ENCODE measurements at places on chromosomes 16 and 17.

GRCh38 chr16:29306943-29307597 lies 99.4 kb downstream of the NPIPB11 start:
- DNase-seq = no peak

GRCh38 chr17:53896047-53896446 lies 73.3 kb downstream of the KIF2B start:
- no peak for DNase-seq

- no peak for DNase-seq
Measured at GRCh38 chr17:15900871-15901270, 44.1 kb upstream of the ADORA2B start.

GRCh38 chr16:25009822-25010221 lies 5.3 kb downstream of the ARHGAP17 start:
- DNase-seq = no peak

- no peak for DNase-seq
Measured at GRCh38 chr16:56354746-56355145, 70.6 kb downstream of the AMFR start.

DNA sequence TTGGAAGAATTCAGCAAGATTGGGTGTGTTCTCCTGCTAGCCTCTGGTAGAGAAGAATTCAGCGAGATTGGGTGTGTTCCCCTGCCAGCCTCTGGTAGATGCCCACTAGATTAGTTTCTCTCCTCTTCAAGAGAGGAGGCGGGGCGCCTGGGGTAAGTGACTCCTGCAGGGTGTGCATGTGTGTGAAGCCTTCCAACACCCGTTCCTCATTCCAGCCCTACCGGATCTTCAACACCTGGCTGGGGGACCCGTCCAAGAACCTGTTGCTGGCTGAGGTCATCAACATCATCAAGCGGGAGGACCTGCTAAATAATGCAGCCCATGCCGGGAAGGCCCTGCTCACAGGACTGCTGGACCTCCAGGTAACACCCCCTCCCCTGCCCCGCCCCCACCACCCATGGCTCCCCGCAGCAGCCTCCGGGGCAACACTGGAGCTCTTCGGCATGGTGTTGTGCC lies 21.3 kb downstream of the TMEM186 start:
- no peak for DNase-seq

DNA sequence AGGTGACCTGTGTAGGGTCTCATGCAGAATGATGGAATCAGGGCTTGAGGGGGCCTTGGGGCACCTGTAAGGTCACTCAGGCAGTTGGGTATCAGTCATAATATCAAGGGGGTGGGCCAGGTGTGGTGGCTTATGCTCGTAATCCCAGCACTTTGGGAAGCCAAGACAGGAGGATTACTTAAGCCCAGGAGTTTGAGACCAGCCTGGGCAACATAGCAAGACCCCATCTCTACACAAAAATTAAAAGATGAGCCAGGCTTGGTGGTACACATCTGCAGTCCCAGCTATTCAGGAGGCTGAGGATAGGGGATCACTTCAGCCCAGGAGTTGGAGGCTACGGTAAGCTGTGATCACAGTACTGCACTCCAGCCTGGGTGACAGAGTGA lies 7.5 kb downstream of the ERN2 start:
- DNase-seq = no peak

DNA sequence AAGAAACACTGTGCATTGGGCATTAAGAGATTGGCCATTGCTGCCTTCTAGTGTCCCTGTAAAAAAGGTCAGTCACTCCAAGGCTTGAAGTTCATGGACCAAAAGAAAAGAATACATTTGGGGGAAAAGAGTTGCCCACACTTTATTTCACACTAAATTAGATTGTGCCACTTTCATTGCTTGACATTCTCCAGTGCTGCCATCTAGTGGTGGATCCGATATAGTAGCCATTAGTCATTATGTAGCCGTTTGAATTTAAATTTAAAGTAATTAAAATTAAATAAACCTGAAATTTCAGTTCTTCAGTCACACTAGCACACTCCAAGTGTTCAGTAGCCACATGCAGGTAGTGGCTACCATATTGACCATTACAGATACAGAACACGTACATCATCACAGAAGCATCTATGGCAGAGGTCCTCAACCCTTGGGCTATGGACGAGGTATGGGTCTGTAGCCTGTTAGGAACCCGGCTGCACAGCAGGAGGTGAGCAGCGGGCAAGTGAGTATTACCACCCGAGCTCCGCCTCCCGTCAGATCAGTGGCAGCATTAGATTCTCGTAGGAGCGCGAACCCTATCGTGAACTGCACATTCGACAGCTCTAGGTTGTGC lies 21.9 kb upstream of the CDH5 start:
- no peak for DNase-seq

DNA sequence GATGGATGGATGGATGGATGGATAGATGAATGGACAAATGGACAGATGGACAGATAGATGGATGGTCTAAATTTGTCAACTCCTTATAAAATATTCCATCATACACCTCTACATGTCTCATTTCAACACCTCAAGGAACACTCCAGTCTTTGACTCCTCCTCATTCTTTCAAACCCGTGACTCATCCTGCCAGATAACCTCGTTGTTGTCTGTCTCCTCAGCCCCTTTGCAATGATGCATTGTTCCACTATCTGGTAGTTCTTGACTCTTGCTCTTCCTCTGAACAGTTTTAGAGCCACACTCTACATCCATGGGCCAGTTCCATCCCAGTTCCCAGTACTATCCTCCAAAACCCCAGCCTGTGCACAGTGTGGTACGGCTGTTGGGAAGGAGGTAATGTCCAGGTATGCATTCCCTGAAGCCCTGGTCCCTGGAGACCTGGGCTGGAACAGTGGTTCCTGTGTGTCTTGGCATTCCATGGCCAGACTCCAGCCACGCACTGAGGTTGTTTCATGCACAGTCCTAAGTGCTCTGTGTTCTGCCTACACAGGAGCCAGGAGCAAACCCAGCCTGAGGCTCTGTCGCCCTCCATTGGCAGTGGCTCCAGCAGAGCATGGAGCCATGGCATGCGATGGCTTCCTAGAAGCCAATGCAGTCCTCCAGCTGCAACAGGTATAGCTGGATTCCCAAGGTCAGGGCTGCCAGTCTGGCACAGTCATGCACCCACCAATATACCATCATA lies 105.7 kb downstream of the C17orf67 start:
- DNase-seq = no peak

DNA sequence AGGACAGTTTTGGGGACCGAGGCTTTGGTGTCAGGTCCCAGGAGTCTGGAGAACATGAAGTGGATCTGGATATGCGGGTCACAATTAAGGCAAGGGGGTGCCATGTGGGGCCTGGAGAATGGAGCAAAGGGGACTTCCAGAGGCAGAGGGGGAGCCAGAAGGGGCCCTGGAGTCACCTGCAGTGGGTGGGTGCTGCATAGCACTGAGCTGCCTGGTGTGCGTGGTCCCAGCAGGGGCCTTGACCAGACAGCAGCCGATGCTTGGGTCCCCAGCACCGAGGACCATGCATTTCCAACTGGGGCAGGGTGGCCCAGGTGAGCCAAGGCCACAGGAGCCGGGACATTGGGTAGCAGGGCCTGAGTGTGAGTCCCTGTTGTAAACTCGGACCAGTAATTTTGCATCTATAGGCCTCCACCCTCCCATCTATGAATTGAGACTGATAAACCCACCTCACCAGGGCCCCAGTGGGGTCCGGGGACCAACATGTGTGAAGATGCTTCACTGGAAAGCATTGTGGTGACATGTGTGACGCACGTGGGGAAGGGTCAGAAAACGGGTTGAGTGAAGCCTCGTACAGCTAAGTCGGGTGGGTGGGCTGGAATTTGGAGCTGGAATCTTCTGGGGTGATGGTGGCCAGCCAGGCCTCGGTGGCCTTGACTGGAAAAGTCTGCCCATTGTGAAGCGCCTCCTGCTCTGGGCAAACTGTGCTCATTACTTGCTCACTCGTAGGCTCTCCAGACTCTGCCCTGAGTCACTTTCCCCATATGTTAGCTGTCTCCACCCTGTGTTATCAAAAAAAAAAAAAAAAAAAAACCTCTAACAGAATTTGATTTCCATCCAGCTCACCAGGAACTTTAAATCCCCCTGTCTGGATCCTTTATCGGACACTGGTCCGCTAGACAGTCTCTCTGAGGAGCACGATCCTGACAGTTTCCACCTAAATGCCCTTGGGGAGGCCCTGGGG lies 90.5 kb upstream of the ZNF469 start:
- DNase-seq = no peak

DNA sequence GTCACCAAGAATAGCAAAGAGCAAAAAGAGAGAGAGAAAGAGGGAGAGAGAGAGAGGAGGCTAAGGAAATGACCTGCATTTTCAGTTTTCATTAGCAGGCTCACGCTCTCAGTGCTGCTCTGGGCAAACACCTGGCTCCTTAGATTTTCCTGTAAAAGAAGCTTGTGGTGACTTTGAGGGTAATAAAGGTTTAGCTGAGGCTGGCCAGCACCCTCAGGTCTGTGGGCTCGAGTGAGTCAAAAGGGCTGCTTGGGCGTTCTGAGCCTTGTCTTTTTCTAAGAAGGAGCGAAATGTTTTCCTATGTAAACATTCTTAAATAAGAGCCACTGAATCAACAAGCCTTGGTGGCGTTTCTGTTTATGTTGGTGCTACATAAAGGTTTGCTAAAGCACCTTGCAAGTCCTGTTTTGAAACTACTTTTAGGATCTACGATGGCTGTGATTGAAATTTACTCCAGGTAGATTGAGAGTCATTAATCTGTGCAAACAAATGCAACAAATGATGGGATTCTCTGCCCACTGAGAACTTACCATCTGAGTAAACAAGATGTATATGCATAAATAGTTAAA lies 38.8 kb downstream of the SHISA6 start:
- no peak for DNase-seq

DNA sequence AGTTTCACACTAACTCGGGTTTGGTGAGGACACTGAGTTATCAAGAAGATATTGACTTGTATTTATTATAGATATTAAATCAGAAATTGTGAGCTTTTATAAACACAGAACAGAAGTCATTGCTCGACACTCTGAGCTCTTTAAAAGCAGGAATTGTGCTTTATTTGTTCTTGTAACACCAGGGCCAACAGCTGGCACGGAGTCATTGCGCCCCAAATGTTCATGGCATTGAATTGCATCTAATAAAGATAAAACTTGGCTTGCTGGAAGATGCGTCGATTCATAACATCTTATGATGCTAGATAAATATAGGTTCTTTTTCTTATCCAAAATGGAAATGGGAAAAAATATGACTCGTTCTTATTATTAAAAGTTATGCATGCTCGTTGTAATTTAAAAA lies 11.8 kb upstream of the MLYCD start:
- DNase-seq = no peak

DNA sequence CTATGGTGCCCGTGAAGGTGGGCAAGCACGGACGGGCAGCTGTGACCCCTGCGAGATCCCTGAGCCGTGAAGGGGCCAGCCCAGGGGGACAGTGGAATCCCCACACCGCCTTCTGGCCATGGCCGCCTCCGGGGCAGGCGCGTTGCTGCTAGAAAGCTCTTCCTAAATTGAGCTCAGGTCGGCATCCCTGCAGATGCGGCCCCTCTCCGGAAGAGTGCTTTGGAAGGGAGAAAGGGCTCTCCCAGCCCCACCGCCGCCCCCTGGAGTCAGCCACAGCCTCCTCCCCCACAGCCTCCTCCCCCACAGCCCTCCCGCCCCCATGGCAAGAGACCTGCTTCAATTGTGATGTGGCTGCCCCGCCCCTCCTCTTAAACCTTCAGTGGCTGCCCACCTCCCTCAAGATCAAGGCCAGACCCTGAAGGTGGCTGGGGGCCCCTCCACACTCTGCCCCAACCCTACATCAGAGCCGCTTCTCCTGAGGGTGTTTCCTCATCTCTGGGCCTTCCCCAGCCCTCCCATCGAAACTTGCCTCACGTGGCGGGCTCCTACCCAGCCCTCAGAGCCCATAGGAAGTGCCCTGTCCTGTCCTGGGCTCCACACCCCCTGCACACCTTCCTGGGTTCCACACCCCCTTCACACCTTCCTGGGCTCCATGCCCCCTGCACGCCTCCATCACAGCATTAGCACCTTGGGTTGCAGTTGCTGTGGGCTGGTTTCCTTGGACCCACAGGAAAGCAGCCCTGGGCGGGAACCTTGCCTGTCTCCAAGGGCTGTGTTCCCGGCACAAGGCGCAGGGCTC lies 5.5 kb upstream of the CBFA2T3 start:
- no peak for DNase-seq

DNA sequence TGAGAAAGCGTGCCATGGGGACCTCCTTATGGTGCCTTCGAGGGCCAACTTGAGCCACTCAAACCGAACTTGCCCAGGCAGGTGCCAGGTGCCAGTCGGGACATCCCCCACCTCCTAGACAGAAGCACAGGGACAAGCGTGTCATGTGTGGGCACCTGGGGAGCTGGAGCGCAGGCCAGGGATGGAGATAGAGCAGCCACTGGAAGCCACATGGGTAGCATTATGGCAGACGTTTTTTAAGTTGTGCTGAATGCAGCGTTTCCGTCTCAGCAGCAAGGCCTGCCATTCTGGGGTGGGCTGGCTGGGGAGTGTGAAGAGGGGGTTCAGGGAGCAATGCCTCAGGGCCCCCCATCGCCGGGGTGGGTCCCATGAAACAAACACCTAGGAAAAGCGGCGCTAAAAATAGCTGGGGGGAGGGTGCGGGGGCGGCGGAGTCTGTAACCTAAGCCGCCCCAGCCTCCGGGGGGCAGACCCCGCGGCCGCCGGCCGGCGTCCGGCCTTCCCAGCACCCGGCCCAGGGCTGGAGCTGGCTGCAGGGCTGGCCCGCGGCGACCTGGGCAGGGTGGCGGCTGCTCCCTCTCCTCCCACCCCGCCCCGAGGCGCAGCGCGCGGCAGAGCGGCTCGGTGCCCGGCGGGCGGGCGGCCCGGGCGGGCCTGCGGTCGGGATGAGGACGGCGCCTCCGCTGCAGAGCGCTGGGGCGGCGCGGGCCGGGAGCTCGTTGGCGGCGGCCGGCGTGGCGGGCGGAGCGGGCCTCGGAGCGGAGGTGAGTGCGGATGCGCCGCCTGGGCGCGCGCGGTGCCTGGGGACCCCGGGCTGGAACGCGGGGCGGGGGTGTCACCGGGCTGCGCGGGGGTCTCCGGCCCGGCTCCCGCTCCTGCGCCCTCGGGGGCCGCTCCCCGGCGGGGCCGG lies at the start of gene ZNF469:
ZNF469 (plus strand) TSS at position 469 of the 910 bp plus-strand sequence. CDS start 44,512 bp downstream, outside the sequence.
- no peak for DNase-seq

DNA sequence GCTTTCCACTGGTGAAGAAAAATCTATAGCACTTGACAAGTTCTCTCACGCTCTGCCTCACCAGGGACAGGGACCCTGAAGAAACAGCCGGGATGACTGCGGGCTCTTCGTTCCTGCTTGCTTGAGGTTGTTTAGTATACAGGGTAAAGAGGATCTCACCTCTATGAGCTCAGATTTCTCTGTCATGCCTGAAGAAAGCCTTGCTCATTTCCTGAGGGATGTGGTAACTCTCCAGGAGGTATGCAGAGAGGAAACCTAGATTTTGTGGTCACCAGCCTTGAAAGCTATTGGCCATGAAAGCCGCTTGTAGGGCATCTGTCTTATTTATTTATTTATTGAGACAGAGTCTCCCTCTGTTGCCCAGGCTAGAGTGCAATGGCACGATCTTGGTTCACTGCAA lies 23.2 kb downstream of the USP43 start:
- no peak for DNase-seq

GRCh38 chr16:22786691-22787090 lies 27.3 kb upstream of the HS3ST2 start:
- no peak for DNase-seq

- no peak for DNase-seq
Measured at GRCh38 chr17:80917716-80918560, 73.7 kb upstream of the CHMP6 start.

GRCh38 chr16:81639931-81640680 lies 139.0 kb upstream of the PLCG2 start:
- DNase-seq = no peak

- no peak for DNase-seq
Measured at GRCh38 chr17:75762513-75763268, 2.3 kb downstream of the GALK1 start.
